ENCODE measurements at places on chromosomes 6 and 20. TPM values are rescaled to one million over a fixed set of nuclear protein-coding genes. Genes with fewer than 3 reads are reported as not detected.
A peak's percentile ranks its signal among the peaks of the same experiment; 100 is the strongest.

Gene SOD2
- polyA plus RNA-seq = 31.1 TPM

Gene SOX4
- 14.1 TPM for polyA plus RNA-seq

Gene PAK5
- polyA plus RNA-seq = 0.49 TPM

Gene TMEM74B
- polyA plus RNA-seq = 7.8 TPM

Gene CD109
- 1.4 TPM for polyA plus RNA-seq

Gene TBCC
- polyA plus RNA-seq = 22.7 TPM

Gene CENPB
- polyA plus RNA-seq = 17.7 TPM

Gene ENPP3
- 0.11 TPM for polyA plus RNA-seq

Gene FAM83B
- polyA plus RNA-seq = 0.66 TPM

Gene PNPLA1
- polyA plus RNA-seq = not detected

Gene TAGAP
- polyA plus RNA-seq = not detected

GRCh38 chr6:82988930-82989351 is 76.7 kb downstream of the UBE3D start:
- no peak for DNase-seq

GRCh38 chr6:136740050-136740974 is 52.0 kb downstream of the MAP3K5 start:
- no peak for DNase-seq

GRCh38 chr6:40417031-40417430 is 170.1 kb downstream of the LRFN2 start:
- no peak for DNase-seq

GRCh38 chr6:106279179-106279578 is 46.4 kb downstream of the ATG5 start:
- no peak for DNase-seq

- DNase-seq = peak; percentile 79
Measured at GRCh38 chr20:45933266-45934045, 1.0 kb upstream of the PCIF1 start.

DNA sequence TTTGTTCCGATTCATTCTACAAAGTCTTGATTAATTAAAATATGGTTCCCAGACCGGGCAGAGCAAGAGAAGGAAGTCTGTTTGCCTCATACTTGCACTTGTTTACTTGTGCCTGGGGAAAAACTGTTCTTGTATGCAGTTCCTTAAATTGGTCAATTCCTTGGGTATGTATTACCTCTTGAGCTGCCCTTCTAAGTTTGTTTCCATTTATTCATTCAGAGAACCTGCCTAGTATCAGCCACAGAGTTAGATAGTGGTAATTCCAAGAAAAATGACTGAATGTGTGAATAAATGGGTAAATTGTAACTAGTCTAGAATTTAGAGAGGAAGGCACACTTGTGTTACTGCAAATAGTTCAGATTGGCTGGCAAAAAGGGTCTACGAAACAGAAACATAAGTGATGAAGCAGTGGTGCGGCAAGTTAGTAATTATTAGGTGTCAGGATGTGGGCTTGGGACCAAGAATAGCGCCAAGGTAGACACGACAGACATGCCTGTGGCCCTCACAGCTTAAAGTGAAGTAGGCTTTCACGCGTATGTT is 525 bp upstream of the MAK start:
- no peak for DNase-seq

DNA sequence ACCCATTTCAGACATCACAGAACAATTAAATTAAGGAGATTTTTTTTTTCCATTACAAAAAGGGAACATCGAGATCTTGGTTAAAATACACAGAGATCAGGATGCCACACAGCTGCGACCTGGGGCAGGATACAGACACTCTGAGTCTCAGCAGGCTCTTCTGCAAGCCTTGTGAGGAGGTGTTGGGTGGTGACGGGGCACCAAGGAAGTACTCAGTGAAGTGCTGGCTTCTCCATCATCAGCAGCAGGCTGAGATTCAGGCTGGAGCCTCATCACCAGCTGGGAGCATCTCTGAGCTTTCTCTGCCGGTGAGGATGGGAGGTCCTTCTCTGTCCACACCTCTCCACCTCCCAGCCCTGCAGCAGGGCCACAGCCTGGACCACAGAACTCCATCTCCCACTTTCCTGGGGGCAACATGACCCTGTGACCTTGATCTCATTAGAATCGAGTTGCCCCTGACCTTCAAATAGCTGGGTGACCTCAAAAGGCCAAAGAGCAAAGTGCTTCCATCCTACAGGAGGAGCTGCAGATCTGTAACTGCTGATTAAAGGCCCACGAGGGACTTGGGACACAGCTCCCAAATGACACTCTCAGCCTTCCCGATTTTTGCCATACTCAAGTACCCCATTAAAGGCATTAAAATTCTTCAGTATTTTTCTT is 16.0 kb downstream of the PMEPA1 start:
- DNase-seq = no peak

DNA sequence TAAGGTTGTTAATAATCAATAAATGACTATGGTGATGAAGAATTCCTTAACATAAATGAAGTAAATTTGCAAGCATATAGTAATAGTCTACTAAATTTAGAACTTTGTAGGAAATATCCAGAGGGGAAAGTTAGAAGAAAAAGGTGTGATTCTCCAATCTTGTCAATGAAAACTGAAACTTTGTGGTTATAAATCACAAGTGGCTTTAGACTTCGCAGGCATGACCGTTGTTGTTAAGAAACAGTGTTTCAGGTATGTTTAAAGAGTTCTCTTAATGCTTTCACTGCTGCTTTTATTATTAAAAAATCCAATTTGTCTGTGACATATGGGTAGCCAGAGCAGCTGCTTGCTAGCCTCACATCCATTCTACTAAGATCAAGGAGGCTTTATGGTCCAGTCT is 475.6 kb upstream of the ADGRB3 start:
- DNase-seq = no peak

DNA sequence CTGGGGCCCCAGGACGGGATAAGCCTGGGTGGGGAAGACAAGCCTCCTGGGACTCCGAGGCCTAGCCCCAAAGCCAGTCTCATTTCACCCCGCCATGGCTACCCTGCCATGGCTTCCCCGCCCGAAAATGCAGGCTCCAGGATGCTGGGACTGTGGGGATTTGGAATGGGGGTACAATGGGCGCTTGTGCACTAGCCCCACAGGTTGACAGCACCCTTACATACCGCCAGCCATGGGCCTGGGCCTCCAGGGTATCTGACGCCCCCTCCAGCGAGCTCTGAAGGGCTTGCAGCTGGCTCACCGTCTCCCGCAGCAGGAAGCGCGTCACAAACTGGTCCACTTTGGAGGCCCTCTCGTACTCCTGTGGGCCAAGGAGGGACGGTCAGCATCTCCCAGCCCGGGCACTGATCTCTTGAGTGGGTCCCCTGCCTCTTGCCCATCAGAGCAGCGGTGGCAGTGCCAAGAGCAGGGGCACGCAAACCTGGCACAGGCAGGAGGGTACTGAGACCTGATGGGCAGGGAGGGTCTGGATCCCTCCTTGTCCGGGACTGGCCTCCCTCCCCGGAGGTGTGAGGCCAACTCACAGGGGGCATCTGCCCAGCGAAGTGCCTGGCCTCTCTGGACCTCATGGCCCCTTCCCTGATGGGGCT is 2.0 kb upstream of the C20orf144 start:
- no peak for DNase-seq

DNA sequence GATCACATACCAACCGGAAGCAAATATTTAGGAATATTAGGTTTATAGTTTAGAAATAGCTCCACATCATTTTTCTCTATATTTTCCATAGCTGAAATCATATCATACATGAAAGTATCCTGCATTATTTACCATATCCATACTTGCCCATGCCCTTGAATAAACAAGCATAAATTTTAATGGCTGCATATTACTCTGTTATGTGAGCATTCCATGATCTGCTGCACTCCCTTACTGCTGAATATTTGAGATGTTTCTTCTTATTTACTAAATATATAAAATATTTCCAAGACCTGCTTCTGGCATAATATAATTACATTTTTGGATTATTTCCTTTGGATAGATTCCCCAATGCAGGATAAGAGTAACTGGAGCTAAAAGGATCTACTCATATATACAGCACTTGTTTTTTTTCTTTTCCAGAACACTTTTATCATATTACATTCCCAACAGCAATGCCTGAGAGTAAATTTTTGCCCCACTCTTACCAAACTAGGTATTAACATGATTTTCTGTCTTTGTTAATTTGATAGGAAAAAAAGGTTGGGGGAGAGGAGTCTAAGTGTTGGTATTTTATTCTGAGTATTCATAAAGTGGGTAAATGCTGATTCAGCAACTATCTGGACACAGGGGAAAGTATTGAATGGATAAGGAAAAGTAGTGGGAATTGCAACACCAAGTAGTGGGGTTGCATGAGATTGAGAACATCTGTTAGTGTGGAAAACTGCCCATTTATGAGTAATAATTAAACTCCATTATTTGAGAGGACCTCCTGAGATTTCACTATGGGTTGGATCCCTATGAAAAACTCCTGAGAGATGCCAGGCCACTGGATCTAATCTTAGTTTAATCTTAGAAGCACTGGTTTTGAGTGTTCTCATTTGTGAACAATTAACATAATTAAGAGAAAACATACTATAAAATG is 76.0 kb downstream of the MAN1A1 start:
- no peak for DNase-seq

DNA sequence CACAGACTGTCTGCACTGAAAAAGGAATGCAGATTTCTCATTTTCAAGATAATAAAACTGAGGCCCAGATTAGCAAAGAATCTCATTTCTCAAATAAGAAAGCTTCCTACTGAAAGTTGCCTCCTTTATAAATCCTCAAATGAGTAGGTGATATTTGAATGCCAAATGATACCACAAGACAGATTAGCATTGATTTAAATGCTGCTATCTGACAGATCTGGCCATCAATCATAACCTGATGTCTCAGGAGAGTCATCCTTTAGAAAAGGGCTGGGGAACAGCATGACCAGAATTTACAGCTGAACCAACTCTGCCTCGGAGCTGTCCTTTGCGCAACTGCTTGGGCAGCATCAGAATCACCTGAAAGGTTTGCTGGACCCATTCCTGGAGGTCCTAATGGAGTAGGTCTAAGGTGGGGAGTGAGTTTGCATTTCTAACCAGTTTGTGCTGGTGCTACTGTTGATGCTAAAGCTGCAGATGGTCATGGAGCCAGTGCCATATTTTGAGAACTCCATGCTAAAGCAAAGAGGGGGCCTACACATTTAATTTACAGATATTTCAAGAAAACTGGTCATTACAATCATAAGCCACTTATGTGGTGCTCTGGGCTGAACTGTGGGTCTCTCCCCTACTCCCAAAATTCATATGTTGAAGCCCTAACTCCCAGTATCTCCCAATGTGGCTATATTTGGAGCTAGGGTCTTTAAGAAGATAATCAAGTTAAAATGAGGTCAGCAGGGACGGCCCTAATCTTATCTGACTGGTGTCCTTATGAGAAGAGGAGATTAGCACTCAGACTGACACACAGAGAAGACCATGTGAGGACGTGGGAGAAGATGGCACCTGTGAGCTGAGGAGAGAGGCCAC is 295.5 kb upstream of the JARID2 start:
- no peak for DNase-seq

GRCh38 chr6:53614676-53615075 is 50.9 kb downstream of the KLHL31 start:
- DNase-seq = no peak

- no peak for DNase-seq
Measured at GRCh38 chr6:13613029-13613594, 2.0 kb upstream of the NOL7 start.

- DNase-seq = no peak
Measured at GRCh38 chr20:64108731-64109681, 1.6 kb upstream of the NPBWR2 start.

DNA sequence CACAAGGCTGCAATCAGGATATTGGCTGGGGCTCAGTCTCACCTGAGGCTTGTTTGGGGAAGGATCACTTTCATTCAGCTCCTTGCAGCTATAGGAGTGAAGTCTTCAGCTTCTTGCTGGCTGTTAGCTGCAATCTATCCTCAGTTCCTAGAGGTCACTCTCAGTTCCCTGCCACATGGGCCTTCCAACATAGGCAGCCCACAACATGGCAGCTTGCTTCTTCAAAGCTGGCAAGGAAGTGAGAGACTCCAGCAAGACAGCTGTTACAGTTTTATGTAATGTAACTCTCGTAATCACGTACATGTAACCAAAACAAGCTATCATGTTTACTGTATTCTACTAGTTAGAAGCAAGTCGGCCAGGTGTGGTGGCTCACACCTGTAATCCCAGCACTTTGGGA is 226.9 kb downstream of the CDC5L start:
- DNase-seq = no peak

DNA sequence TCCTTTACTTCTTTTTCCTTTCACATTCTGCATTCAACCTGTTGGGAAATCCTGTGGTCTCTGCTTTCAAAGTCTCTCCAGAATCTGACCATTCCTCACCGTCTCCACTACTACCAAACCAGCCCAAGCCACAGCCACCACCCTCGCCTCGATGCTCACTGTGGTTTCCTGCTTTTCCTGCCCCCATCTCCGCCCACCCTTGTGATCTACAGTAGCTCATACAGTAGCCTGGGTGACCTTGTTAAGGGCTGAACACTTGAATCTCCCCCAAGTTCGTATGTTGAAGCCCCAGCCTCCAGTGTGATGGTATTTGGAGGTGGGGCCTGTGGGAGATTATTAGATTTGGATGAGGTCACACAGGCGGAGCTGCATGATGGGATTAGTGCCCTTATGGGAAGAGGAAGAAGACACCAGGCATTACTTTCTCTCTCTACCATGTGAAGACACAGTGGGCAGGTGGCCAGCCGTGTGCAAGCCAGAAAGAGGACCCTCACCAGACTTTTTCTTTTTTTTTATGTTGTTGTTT is 189.0 kb upstream of the UST start:
- DNase-seq = no peak

- no peak for DNase-seq
Measured at GRCh38 chr6:136429264-136430065, 120.8 kb downstream of the MAP7 start.

GRCh38 chr6:111124406-111124805 is 37.1 kb downstream of the SLC16A10 start:
- no peak for DNase-seq

DNA sequence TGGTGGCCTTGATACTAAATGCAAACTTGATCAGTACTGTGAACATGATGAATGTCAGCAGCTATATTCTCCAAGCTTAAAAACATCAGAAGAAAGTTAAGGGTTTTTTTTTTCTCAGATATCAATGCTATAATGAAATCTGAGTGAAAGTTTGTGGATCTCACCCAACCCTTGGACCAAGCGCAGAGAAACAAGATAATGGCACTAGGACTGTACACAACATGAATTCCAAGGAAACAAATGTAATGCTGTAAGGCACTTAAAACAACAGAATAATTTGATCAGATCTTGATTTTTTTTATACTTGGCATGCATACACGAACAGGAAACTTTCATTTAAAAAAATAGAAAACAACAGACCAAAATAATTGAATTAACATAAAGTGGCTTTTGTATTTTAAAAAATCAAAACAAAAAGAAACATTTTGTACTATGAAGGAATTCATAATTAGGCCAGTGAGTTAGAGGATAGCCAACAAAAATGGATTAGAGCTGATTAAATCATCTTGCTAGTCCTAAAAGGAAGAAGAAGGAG is 1154.0 kb upstream of the EYS start:
- no peak for DNase-seq

DNA sequence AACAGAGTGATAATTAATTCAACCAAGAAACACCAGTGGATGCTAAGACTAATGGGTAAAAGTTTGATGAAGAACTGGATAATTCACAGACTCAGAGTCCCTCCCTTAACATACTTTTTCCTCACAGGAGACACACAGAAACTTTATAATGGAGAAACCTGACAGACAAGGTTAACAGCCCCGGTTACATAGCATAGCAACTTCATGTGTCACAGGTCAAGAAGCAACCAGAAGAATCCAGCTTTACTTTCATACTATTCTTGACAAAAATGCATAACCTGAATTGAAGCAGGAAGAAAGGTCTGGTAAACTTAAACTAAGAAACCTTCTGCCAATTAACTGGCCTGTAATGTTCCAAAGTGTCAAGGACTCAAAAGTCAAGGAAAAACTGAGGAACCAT is 375.9 kb downstream of the RNF144B start:
- no peak for DNase-seq

GRCh38 chr20:49431329-49431728 is 51.1 kb downstream of the KCNB1 start:
- DNase-seq = no peak

All from H1 (cell line).